T1000 (cell line): ENCODE measurements at places on chromosomes 2 and 18.
A peak's percentile ranks its signal among the peaks of the same experiment; 100 is the strongest.

- no peak for DNase-seq
Measured at GRCh38 chr2:105220604-105221003, 20.9 kb upstream of the GPR45 start.

- DNase-seq = no peak
Measured at GRCh38 chr2:101190747-101191516, 39.8 kb upstream of the TBC1D8 start.

GRCh38 chr2:49801898-49802450 is 647.7 kb upstream of the FSHR start:
- no peak for DNase-seq

DNA sequence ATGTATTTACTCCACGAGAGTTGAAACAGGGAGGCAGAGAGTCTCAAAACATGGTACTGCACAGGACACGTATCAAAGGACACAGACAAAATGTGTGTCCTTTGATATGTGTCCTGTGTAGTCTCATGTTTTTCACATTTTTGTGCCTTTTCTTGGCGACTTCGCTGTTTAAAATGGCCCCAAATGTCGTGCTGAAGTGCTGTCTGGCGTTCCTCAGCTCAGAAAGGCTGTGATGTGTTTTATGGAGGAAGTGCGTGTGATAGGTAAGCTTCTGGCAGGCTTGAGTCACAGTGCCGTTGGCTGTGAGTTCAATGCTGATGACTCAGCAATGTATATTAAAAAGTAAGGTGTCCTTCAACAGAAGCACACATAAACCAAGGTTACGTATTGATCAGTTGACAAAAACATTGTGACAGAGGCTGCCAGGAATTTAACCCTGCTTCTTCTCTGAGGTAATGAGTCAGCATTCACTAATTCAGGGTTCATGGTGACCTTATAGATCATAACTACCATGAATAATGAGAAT is 78.2 kb downstream of the DYSF start:
- DNase-seq = peak; percentile 70

GRCh38 chr18:79698668-79699335 is 19.2 kb downstream of the CTDP1 start:
- no peak for DNase-seq

DNA sequence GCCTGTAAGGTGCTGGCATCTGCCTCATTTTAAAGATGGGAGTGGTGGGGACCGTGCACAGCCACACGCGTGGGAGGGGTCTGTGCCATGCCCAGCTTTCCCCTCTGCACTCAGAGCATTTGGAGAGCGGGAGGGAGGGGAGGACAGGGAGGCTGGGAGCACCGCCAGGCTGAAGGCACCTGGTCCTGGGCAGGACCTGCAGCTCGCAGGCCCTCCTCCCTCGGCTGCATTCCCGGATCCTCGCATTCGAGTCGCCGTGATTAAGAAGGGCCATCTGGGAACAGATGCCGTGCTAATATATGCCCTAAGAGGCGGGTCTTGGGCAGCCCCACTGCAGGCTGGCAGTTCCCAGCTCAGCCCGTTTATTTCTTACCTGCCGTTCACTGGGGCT is 84.0 kb downstream of the PTGR3 start:
- DNase-seq = no peak

GRCh38 chr2:44244135-44244871 is 31.0 kb upstream of the SLC3A1 start:
- DNase-seq = peak; percentile 26

DNA sequence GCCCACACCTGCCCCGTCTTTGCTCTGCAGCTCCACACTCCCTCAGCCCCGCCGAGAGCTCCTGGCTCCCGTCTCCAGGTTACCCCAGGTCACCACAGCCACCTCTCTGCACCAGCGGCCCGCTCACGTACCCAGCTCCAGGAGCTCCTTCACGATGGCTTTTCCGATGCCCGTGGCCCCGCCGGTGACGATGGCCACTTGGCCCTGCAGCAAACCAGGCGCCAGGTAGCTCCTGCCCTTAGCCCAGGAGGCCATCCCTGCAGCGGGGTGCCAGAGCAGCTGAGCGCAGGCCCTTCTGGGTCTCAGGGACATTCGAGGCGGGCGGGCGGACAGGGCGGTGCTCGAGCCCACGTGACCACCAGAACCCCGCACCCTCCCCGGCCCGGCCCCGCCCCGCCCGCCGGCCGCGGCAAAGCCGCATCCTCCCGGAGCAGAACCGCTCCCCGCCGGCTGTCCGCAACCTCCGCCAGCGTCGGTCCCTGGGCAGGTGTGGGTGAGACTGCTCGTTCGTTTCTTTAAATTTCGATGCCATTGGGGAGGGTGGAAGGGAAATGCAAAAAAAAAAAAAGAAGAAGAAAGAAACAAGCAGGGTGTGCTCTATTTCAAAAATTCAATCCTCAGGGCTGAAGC is at the start of the genes PECR and TMEM169:
Gene PECR (minus strand): TSS at position 323 of the 630 bp plus-strand sequence. CDS start 68 bp downstream, at position 255.
Gene TMEM169 (plus strand): TSS at position 433 of the 630 bp plus-strand sequence. CDS start 14,045 bp downstream, outside the sequence.
- DNase-seq = peak; percentile 32

GRCh38 chr2:170227507-170227947 is 49.6 kb downstream of the MYO3B start:
- DNase-seq = no peak

DNA sequence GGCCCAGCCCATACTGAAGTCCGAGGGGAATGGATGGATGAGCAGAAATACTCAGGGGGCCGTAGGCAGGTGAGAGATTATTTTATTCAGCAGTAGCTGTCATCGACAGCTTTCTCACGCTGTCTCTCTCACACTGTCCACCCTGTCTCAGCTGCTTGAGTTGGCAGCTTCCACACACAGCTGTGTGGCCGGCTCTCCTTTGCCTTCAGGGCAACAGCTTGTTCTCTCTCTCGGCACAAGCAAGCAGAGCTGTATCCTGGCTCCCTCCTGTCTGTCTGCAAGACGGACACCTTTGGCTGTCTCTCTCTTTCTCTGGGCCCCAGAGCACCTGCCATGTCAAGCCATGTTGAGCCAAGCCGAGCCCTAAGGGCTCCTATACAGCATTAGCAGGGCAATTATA is 9.8 kb upstream of the PAPOLG start:
- no peak for DNase-seq

GRCh38 chr2:184004948-184005672 is 593.2 kb upstream of the ZNF804A start:
- no peak for DNase-seq

- no peak for DNase-seq
Measured at GRCh38 chr2:235480614-235481013, 13.2 kb upstream of the AGAP1 start.
